Stimulated activated CD8-positive, alpha-beta memory T cell treated with anti-CD3 and anti-CD28 coated beads, Interleukin-15, amount 100 ng/mL, for 1 hour (primary cell): ENCODE measurements at places on chromosomes 16 and 17.

GRCh38 chr16:15811481-15812400 lies 45.1 kb downstream of the MYH11 start:
- DNase-seq = no peak

GRCh38 chr16:65125871-65126270 lies 4.0 kb upstream of the CDH11 start:
- DNase-seq = no peak

DNA sequence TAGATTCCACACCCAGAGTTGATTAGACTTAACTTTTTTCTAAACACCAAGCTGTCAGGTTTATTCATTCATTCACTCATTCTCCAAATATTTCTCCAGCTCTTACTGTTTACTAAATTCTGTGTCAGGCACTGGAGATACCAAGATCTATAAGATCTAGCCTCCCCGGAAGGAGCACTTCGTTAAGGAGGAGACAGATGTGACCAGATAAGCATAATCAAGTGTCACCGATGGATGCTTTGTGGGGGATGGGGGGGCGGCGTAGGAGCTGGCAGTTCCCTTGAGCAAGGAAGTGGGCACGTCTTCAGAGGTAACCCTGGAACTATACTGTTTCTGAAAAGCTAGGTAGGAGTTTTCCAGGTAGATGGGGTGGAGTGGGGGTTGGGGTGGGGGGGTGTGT lies 3.8 kb upstream of the RPL26 start:
- no peak for DNase-seq

DNA sequence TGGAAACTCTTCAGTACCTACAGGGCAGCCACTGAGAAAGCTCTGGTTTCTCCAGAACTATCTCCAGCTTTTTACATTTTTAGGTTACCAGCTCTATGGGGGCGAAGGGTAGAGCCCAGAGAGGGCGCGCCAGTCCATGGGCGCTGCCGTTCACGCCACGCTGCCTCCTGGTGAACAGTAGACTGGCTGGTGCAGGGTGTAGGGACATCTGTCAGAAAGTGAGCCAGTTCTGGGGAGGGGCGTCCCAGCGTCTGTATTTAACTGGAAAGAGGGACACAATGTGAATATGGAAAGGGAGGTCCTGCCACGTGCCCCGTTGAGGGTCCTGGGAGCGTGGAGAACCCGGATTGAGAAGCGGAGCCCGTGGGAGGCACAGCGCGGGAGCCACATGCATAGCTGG lies 16.4 kb upstream of the CLEC18A start:
- DNase-seq = no peak

DNA sequence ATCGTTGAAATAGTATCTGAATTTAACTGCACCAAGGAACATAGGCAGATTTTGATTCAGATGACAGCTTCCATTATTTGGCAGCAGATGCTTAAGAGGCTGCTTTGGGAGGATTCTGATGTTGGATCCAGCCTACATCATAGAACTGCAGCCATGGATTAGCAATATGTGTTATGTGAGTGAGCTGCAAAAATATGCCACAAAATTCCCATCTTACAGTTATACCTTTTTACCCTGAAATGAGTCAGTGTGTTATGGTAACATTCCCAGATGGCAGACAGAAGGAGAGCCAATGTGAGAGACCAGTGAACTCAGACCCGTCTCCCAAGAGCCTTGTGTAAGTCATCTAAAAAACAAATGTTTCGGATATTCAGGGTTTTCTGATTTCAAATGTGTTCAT lies 206.1 kb downstream of the CDH13 start:
- no peak for DNase-seq

- DNase-seq = no peak
These were observed 7.0 kb upstream of the MAF start for GRCh38 chr16:79607587-79607986.

DNA sequence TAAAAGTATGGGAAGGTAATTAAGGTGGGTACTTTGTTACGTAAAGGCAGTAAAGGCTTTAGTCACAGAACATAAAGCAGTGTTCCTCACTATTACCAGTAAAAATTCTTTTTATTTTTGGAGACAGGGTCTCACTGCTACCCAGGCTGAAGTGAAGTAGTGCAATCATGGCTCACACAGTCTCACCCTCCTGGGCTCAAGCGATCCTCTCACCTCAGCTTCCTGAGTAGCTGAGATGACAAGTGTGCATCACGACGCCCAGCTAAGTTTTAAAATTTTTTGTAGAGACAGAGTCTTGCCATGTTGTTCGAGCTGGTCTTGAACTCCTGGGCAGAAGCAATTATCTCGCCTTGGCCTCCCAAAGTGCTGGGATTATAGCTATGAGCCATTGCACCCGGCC lies 80.5 kb downstream of the CREBBP start:
- DNase-seq = no peak

GRCh38 chr17:74521701-74522201 lies 9.5 kb downstream of the CD300LB start:
- no peak for DNase-seq

DNA sequence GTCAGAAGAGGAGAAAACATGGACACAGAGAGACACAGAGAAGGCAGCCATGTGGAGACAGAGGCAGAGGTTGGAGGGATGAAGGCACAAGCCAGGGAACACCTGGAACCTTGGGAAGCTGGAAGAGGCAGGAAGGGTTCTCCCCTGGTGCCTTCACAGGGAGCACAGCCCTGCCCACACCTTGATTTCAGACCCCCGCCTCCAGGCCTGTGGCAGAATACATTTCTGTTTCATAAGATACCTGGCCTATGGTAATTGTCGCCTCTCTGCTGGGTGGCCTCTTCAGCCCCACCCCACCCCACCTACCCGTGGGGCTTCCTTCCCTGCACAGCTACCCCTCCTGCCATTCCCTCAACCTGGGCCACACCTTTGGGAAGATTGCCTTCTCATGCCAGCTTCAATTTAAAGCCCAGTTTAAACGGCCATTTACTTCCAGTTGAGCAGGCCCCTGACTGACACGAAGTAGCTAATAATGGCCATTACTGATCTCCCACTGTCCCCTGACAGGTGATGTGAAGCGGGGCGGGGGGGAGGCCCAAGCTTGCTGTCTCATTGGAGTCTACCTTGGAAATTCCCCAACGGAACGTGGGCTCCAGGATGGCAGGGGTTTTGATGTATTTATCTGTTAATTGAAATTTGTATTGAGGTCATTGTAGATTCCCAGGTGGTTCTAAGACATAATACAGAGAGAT lies 291.7 kb upstream of the FOXF1 start:
- no peak for DNase-seq

GRCh38 chr16:52573365-52574299 lies 26.7 kb upstream of the TOX3 start:
- DNase-seq = no peak

DNA sequence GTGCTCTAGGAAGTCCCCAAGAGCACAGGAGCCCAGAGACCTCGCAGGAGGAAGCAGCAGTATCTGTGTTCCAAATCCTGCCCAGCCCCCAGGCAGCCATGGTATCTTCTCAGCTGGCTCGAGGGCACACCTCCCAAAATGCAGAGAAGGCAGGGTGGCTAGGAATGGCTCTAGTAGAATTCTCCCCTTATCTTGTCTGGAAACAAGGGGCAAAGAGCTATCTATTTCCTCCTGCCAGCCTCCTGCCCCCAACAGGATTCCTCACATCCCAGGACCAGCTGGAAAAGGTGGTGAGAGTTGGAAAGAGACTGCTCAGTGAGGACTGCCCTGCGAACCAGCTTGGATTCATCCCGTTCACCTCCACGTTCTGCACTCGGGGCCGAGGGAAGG lies 8.6 kb upstream of the TSPOAP1 start:
- no peak for DNase-seq

GRCh38 chr16:56866955-56867830 lies 2.2 kb downstream of the SLC12A3 start:
- no peak for DNase-seq

- DNase-seq = no peak
These were observed 304.6 kb upstream of the FOXF1 start for GRCh38 chr16:86205521-86206245.

- DNase-seq = no peak
These were observed 15.3 kb downstream of the CD300LB start for GRCh38 chr17:74515941-74516340.

GRCh38 chr17:79815836-79816461 lies 19.1 kb upstream of the CBX8 start:
- DNase-seq = no peak

GRCh38 chr16:1119766-1120576 lies 23.9 kb upstream of the C1QTNF8 start:
- no peak for DNase-seq

GRCh38 chr16:85269165-85269564 lies 156.9 kb upstream of the CIBAR2 start:
- DNase-seq = no peak

DNA sequence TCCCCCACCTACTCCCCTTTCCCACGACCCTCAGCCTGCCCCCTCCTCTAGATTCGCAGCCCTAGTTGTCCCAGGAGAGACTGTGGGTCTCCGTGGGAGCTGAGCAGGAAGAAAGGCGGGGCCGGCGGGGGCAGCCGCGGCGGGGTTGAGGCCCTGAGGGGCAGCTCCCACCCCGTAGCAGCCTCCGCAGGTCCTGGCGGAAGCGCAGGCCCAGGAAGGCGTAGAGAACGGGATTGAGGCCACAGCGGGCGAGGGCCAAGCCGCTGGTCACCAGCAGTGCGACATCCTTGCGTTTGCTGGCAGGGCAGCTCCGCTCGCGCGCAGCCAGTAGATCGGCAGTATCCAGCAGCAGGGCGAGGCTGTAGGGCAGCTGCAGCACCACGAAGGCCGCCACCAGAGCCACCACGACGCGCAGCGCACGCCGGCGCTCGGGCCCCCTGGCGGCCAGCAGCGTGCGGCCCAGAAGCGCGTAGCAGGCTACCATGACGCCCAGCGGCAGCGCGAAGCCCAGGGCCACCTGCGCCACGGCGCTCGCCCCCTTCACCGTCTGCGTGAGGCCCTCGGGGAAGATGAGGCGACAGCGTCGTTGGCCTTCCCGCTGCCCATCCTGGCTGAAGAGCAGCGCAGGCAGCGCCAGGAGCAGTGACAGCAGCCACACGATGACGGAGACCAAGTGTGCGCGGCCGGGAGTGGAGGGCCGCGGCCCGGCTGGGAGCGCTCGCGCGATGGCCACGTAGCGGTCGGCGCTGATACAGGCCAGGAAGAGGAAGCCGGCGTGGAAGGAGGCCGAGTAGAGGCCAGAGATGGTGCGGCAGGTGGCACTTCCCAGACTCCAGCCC lies 1.9 kb downstream of the CCR10 start:
- no peak for DNase-seq

DNA sequence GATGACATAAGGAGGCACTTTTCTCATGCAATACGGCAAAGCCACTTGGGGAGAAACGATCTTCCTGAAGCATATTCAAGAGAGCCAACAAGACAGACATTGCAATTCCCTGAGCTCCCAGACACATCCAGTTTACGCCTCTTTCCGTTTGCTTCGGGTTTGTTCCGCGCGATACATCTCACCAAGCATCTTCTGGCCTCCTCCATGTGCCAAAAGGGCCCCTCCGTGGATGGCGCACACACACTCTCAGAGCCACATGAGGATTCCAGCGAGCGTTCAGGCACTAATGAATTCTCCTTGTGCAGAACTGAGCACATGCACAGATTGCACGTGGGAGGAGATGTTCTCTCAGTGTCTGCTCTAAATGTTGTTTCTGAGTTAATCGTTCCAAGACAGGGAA lies 146.7 kb upstream of the SHISA6 start:
- no peak for DNase-seq
